ENCODE measurements at places on chromosomes 4 and X.

GRCh38 chr4:141248029-141248428 is 27.3 kb downstream of the ZNF330 start:
- DNase-seq, result no peak

GRCh38 chr4:37486166-37486565 is 200.0 kb downstream of the RELL1 start:
- DNase-seq, result no peak

DNA sequence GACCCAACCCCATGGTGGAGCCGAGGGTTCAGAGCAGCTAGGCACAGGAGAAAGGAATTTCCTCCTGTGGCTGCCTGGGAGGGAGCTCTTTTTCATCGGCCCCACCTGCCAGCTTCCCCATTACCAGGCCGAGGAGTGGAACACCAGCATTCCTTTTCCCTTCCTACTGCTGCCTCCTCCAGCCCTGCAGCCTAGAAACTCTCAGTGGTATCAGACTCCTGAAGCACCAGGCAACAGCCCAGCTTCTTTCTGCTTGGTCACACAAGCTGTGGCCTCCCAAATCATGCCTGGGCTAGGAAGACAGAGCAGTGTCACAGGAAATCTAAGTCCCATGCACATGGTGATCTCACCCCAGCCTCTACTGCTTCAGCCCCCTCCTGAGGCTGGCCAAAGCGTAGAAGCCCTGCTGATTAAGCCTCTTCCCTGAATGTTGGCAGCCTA is 30.1 kb downstream of the RTL5 start:
- DNase-seq, result no peak

DNA sequence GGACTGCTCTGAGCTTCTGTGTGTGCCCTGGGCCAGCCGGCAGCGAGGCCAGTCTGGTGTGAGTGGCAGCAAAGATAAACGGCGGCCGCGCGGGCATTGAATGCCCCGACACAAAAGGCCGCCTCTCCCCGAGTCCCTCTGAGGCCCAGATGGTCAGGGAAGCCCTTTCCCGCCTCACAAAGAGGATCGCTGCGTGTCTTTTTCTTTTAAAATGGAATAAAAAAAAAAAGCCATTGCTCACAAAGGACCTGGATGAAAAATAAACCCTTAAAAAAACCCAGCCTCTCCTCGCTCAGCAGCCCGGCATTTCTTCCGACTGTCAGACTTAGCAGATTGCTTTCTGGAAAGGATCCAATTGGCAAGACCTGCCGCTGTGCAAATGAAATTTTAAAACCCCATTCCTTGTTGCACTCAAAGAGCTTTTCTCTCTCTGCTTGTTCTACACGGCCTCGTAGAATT is 578.7 kb downstream of the BCOR start:
- no peak for DNase-seq
